Stimulated activated CD4-positive, alpha-beta T cell treated with anti-CD3 and anti-CD28 coated beads, Interleukin-1b, Interleukin-23, amount 100 ng/mL, for 1 hour (primary cell): ENCODE measurements at places on chromosomes 7 and 10.

DNA sequence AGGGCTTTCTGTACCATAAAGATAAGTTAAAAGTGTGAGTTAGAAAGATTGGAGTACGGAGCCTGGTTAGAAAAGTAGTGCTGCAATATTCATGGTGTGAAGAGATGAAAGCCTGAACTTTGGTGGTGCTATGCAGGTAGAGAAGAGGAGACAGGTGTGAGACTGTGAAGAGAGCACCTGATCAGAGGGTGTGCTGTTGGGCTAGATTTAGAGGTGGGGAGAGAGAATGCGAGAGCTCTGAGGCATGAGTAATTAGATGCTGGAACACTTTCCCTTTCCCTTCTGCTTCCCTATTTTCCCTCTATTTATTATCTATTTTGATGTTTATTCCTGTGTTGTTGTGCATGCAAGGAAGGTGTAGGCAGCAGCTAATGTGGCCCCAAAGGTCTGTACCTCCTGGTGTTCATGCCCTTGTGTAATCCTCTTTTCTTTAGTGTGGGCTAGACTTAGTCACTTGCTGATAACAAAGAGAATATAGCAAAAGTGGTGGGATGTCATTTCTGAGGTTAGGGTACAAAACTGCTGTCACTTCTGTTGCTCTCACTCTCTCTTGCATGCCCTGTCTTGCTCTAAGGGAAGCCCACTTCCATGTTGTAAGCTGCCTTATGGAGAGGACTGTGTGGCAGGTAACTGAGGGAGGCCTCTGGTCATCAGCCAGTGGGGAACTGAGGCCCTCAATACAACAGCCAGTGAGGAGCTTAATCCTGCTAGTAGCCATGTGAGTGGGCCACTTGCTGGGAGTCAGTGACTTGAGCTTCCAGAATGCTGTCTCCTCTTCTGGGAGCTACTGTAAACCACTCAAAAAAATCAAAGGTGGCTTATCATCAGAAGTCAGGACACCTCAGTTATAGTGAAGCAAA lies 2.6 kb upstream of the ATXN7L1 start:
- no peak for DNase-seq

DNA sequence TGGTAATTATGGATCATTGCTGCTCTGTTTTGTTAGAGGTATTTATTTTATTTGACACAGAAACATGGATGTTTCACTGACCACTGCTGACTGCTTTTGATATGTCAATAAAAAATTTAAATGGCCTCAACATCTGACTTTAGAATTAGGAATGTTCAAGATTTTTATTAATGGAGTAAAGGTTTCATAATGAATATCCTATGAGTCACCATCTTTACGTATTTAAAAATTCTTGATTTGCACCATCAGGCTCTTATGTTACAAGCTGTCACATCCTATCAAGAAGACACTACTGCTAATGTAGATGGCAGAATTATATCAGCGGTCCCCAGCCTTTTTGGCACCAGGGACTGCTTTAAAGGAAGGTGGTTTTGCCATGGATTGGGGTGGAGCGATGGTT lies 578.7 kb upstream of the NRP1 start:
- DNase-seq: no peak

DNA sequence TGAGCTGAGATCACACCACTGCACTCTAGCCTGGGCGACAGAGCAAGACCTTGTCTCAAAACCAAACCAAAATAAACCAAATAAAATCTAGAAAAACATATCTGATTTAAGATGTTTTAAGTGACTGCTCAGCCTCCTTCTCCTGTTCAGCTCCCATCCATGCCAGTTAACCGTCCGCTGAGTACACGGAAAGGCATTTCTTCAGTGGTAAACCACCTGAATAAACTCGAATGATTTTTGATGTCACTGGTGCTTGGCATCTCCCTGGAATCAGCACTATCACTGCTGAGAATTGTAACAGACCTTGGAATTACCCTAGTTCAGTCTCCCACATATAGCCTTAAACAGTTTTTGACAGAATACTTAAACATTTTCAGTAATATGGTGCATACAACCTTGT lies 24.1 kb upstream of the NRCAM start:
- no peak for DNase-seq

DNA sequence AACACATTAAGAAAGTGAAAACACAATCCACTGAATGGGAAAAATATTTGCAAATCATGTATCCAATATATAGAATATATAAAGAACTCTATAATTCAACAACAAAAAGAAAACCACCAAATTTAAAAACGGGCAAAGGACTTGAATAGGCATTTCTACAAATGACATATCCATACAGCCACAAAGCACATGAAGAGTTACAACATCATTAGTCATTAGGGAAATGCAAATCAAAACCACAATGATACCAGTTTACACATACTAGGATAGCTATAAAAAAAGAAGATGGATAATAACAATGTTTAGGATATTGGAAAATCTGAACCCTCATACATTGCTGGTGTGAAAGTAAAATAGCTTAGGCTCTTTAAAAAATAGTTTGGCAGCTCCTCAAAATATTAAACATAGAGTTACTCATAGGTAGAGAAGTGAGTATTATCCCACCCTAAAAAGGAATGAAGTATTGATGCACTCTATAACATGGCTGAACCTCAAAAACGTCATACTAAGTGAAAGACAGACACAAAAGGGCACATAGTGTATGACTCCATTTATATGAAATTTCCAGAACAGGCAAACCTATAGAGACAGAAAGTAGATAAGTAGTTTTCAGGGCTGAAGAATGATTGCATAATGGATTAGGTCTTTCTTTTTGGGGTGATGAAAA lies 4.5 kb downstream of the ZPBP start:
- DNase-seq: no peak

- DNase-seq: peak; percentile 46
These were observed 56.8 kb downstream of the SND1 start for GRCh38 chr7:127708788-127709187.

GRCh38 chr7:55504093-55504859 lies 68.0 kb downstream of the VOPP1 start:
- DNase-seq: no peak

GRCh38 chr7:106568680-106569499 lies 92.1 kb downstream of the CCDC71L start:
- DNase-seq: no peak

DNA sequence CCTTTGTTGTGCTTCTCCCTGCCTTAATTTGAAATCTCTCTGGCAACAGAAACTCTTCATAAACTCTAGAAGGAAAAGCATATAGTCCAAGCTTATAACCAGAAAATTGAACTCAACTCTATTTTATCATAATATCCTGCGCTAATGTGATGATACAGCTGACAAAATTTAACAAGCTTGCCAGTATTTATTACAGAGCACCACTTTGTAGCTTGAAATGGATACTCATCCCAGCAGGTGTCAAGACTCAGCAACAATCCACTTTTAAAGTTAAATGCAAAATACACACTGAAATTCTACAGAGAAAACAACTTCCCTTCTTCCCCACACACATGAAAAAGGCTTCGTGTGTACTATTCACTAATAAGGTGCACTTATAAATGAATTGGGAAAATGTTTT lies 228.9 kb downstream of the AGMO start:
- DNase-seq: no peak

GRCh38 chr7:121097577-121097976 lies 109.1 kb downstream of the CPED1 start:
- DNase-seq: no peak

DNA sequence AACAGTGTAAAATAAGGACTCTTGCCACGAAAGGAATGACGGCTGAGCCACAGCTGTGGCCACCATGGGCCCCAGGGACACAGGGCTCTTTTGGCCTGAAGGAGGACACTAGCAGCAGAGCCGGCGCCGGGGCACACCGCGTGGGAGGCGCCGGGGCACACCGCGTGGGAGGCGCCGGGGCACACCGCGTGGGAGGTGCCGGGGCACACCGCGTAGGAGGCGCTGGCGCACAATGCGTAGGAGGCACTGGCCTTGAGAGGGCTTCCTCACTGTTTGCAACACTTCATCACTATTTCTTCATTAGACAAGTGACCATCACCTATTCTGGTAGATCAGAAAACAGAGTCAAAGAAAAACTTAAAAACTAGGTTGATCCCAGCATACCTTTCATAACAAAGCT lies 23.4 kb downstream of the ESYT2 start:
- DNase-seq: no peak

DNA sequence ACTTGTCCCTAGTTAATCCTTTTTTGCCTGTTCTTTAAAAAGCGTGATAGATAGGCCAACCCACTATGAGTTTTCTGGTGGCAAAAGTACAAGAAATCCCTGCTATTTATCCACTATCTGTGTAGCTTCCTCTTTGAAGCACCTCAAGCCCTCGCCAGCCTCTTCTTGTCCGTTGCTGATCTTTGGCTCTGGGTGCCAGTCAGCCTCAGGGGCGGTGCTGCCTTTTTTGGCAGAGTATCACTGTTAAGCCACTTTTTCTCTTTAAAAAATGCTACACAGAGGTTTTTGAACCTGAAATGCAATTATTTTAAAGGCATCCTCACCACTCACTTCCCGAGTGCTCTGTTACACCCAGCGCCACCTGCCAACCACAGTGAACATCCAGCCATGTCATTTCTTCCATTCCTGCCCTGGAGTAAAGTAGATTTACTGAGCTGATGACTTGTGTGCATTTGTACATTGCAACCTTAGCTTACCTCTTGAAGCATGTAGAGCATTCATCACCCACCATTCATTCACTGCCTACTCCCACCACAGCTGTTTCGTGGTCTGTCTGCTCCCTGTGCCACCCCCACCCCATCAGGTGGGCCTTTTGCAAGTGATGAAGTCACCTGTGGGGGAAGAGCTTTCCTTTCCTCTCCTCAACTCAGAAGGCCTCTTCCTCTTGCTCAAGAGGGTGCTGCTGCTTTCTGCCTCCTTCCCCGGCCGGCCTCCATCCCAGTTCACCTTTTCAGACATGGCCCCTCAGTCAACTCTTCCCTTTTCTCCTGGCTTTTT lies 414.2 kb upstream of the GALNT17 start:
- DNase-seq: no peak

DNA sequence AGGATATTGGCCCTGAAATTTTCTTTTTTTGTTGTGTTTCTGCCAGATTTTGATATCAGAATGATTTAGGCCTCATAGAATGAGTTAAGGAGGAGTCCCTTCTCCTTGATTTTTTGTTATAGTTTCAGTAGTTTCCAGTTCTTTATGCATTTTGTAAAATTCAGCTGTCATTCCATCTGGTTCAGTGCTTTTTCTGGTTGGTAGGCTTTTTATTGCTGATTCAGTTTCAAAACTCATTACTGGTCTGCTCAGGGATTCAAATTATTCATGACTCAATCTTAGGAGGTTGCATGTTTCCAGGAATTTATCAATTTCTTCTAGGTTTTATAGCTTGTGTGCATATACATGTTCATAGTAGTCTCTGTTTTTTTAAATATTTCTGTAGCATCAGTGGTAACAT lies 10.1 kb upstream of the TMEM196 start:
- DNase-seq: no peak

- DNase-seq: no peak
These were observed 150.1 kb upstream of the TCF7L2 start for GRCh38 chr10:112799726-112800510.

DNA sequence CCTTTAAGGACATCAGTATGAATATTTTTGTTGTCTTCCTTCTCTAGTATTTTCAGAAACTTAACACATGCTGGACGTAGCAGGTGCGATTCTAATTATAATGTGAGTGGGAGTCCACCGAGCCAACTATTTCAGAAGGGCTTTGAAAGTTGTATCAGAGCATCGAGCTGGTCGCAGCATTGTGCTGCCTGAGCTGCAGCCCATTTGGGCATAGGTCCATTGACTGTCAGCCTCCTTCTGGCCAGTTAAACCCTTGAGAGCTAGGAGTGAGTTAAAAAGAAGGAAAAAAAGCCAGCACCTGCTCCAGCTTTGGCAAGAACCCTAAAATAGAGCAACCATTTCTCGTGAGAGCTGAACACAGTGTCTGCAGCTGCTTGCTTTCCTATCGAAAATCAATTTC lies 47.8 kb downstream of the SLC35G1 start:
- no peak for DNase-seq

DNA sequence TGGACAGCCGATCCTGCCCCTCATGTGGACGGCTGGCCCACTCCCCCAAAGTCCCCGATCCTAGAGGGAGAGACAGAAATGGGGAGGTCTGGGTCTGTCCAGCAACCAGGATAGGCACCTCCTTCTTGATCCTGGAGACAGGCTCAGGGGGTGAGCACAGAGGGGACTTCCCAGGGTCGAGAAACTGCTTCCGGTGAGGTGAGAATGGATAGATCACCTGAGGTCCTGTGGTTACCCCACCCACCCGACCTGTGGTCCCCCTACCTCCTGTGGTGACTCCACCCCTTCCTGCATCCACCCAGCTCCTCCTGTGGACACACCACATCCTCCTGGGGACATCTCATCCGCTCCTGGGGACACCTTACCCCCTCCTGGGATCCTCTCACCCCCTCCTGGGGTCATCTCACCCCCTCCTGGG lies 27.4 kb upstream of the RASGEF1A start:
- DNase-seq: no peak

GRCh38 chr7:142629588-142630260 lies 119.5 kb upstream of the PRSS1 start:
- no peak for DNase-seq

DNA sequence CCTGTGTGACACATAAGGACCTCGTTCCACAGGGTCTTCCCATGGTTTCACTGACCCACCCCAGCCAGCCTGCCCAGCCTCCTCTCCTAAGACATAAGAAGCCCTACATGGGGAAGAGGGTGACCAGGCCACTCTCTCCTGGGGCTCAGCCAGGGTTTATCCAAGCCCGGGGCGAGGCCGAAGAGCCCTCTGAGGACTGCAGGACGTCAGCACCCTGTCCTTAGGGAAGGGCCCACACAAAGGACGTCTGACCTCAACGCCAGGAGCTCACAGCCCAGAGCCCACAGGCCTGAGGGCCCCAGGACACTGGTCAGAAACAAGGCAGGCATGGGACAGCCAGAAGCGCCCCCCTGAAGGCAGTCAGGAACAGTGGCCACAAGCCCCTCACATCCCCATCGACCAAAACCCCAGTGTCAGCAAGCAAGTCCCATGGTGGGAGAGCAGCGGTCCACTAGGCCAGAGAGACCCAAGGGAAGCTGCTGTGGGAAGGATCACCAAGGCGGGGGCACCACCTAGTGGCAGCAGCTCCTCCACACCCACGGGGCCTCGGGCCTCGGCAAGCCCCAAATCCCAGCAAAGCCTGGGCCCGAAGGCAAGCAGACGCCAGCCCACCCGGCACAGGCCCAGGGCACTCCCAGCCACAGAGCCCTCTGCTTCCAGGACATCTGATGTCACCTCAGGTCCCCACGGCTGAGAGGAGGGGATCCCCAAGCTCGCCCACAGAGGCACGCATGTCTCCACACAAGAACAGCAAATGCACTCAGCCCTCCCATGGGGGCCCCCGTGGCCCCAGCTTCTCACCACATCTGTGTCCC lies 23.4 kb downstream of the MAD1L1 start:
- DNase-seq: no peak
